Type B pancreatic cell (in vitro differentiated cells): ENCODE measurements at places on chromosomes 6 and 20. TPM values are rescaled to one million over a fixed set of nuclear protein-coding genes. Genes with fewer than 3 reads are reported as not detected.

GRCh38 chr20:39651645-39652325 lies 689.6 kb downstream of the DHX35 start:
- no peak for DNase-seq
- peaks cover 22% of the 10 kb centered on the region for H3K27me3 ChIP-seq
- H3K27ac ChIP-seq, result no peak overlapping the region
- no peak overlapping the region for H3K4me3 ChIP-seq
- peaks cover 12% of the 10 kb centered on the region for H3K4me1 ChIP-seq

- no peaks in the 10 kb centered on the region for H3K36me3 ChIP-seq
- H3K27me3 ChIP-seq, result peaks cover 8% of the 10 kb centered on the region
- no peak for DNase-seq
- H3K27ac ChIP-seq, result no peak overlapping the region
Measured at GRCh38 chr6:35501784-35502183, 4.9 kb upstream of the TEAD3 start.

GRCh38 chr6:124887872-124888580 lies 74.2 kb upstream of the RNF217 start:
- peaks cover 20% of the 10 kb centered on the region for H3K4me1 ChIP-seq
- no peaks in the 10 kb centered on the region for H3K27me3 ChIP-seq
- peak overlapping the region; percentile 64 for H3K27ac ChIP-seq
- peaks cover 4% of the 10 kb centered on the region for H3K36me3 ChIP-seq

DNA sequence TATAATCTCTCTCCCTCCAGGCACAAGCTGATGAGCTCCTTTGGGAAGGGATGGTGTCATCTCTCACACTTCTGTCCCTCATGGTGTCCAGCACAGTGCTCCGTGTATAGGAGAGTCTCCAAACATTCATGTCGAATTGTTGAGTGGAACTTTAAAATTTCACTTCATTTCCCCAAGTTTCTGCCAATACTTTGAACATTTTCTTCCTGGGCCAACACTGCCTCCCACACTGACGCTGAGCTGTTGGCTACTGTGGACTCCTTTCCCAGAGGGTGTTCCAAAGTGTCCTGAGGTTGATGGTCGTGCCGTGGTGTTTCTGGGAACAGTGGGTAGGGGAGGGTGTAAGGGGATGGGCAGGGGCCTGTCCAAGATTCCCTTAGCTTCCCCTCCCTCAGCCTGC lies 122.7 kb downstream of the TIAM2 start:
- no peak overlapping the region for H3K4me3 ChIP-seq
- no peak overlapping the region for H3K27ac ChIP-seq
- H3K36me3 ChIP-seq, result no peaks in the 10 kb centered on the region
- H3K27me3 ChIP-seq, result peaks cover 4% of the 10 kb centered on the region

GRCh38 chr20:50208085-50208491 lies 17.5 kb downstream of the CEBPB start:
- no peaks in the 10 kb centered on the region for H3K27me3 ChIP-seq
- H3K4me1 ChIP-seq, result peaks cover 5% of the 10 kb centered on the region
- peaks cover 4% of the 10 kb centered on the region for H3K36me3 ChIP-seq

DNA sequence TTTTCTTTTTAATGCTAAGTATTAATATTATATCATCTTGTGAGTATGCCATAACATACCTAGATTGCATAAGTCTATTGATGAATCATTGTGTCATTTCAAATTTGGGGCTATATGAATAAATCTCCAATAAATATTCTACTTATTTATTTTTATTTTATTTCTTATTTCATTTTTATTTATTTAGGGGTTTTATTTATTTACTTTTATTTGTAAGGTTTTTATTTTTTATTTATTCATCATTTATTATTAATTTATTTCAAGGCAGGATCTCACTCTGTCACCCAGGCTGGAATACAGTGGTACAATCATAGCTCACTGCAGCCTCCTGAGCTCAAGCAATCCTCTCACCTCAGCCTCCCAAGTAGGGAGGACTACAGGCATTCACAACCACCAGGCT lies 36.3 kb downstream of the BMP5 start:
- no peak overlapping the region for H3K27ac ChIP-seq
- H3K27me3 ChIP-seq, result no peaks in the 10 kb centered on the region
- no peak overlapping the region for H3K4me3 ChIP-seq
- H3K36me3 ChIP-seq, result peaks cover 7% of the 10 kb centered on the region

DNA sequence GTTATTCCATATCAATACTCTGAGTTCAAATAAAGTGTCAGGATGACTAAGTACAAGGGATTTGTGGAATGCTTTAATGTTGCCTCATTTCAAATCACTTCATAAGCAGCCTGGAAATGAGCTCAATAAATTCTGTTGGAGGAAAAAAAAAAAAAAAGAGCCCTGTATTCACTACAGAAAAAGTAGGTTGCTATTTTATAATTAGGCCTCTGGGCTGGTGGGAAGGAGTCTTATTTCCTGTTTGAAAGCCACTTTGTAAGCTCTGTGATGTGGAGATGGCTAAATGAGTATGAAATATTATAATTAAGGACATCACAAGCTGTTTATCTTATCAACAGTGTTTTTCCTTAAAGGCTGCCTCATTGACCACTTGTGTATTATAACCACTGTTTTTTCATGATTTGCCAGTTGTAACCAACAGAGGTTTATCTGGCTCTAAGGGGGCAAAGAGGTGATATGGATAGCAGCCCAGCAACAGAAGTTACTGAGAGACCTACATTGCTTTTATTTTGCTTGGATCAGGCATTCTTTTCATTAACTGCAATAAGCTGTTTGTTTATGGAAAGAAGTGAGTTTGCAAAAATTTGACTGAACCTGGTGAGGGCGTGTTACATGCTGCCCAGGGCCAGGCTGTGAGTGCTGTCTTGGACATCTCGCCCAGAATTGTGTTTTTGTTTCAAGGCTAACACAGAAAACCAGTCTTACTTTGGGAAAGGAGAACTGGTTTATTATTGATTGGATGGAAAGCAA lies 563.3 kb upstream of the MAP3K7 start:
- peaks cover 34% of the 10 kb centered on the region for H3K4me1 ChIP-seq
- DNase-seq, result no peak
- H3K4me3 ChIP-seq, result peak overlapping the region; percentile 48
- H3K27me3 ChIP-seq, result no peaks in the 10 kb centered on the region
- H3K27ac ChIP-seq, result peak overlapping the region; percentile 32

DNA sequence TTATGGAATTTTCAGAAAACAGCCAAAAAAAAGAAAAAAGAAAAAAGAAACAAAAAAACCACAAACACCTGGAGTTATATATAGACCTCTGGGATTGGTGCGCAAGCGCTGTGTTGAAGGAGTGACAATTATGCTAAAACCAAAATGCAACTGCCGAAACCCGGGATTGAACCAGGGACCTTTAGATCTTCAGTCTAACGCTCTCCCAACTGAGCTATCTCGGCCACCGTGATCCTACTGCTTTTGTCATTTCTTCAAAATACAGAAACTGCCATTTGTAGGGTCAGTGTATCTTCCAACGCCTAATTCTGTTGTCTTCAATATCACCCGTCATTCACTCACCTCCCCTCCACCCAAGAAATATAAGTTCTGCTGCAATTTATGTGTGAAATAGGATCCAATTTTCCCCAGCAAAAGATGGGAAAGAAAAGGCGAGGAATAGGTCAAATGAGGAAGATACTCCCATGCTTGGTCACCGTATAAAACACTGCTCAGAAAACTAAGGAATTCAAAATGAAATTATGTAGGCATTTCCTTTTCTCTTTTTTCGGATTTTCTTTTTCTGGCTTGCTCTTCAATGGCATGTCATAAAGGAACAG lies 116.0 kb downstream of the TRIM27 start:
- peaks cover 89% of the 10 kb centered on the region for H3K27me3 ChIP-seq
- no peaks in the 10 kb centered on the region for H3K36me3 ChIP-seq
- no peak for DNase-seq
- H3K4me1 ChIP-seq, result peaks cover 9% of the 10 kb centered on the region

- H3K4me1 ChIP-seq, result no peaks in the 10 kb centered on the region
- H3K27me3 ChIP-seq, result no peaks in the 10 kb centered on the region
- H3K4me3 ChIP-seq, result no peak overlapping the region
- no peaks in the 10 kb centered on the region for H3K36me3 ChIP-seq
Measured at GRCh38 chr6:72132851-72133250, 246.5 kb downstream of the RIMS1 start.

DNA sequence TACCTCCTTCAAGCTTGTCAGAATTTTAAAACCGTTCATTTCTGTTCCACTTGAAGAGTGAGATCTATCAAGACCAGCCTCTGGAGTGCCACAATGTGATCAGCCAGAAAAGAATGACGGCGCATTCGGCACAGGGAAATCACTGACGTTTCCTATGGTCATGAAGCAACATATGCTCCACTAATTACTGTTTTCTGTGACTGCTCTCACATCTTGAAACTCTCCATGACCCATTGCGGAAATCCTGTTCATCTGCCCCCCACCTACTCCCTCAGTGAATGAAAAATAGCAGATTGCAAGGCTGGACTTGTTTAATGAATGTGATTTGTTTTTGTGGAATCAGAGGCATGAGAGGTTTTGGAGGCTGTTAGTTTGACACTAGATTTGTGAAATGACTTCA lies 53.2 kb downstream of the SAMD5 start:
- peak overlapping the region; percentile 4 for H3K27ac ChIP-seq
- no peak for DNase-seq
- H3K4me3 ChIP-seq, result no peak overlapping the region
- peaks cover 28% of the 10 kb centered on the region for H3K4me1 ChIP-seq
- H3K36me3 ChIP-seq, result no peaks in the 10 kb centered on the region

- H3K27me3 ChIP-seq, result peaks cover 7% of the 10 kb centered on the region
- H3K4me1 ChIP-seq, result peaks cover 9% of the 10 kb centered on the region
- H3K36me3 ChIP-seq, result no peaks in the 10 kb centered on the region
- no peak overlapping the region for H3K27ac ChIP-seq
- H3K4me3 ChIP-seq, result no peak overlapping the region
- no peak for DNase-seq
Measured at GRCh38 chr6:44022296-44022661, 105.0 kb downstream of the MRPL14 start.

GRCh38 chr6:11810039-11810541 lies 31.5 kb upstream of the ADTRP start:
- DNase-seq, result no peak
- no peak overlapping the region for H3K4me3 ChIP-seq
- no peaks in the 10 kb centered on the region for H3K36me3 ChIP-seq
- peaks cover 42% of the 10 kb centered on the region for H3K4me1 ChIP-seq

- H3K36me3 ChIP-seq, result no peaks in the 10 kb centered on the region
- DNase-seq, result no peak
- peak overlapping the region; percentile 34 for H3K27ac ChIP-seq
- H3K4me1 ChIP-seq, result peaks cover 18% of the 10 kb centered on the region
- no peak overlapping the region for H3K4me3 ChIP-seq
Measured at GRCh38 chr6:90406957-90407356, 110.3 kb upstream of the BACH2 start.

DNA sequence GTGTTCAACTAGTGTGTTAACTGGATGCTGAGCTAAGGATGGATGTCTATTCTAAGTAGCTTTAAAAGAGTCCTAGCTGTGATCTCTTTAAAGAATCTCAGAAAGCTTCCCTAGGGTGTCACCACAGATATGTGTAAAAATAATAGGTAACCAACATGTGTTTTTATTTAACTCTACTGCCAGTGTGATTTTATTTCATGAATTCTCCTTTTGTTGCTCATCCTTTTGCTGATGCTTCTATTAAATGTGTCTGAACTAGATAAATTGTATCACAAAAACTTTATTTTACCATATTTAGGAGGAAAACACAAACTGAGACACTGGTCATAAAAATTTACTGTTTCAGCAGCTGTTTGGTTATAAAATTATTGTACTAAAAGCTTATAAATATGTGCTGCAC lies 809.4 kb upstream of the CITED2 start:
- H3K27ac ChIP-seq, result no peak overlapping the region
- DNase-seq, result no peak
- no peak overlapping the region for H3K4me3 ChIP-seq
- peaks cover 5% of the 10 kb centered on the region for H3K4me1 ChIP-seq

- H3K4me3 ChIP-seq, result no peak overlapping the region
- H3K27ac ChIP-seq, result no peak overlapping the region
- peaks cover 4% of the 10 kb centered on the region for H3K4me1 ChIP-seq
- no peaks in the 10 kb centered on the region for H3K36me3 ChIP-seq
Measured at GRCh38 chr6:97524811-97525210, 241.8 kb upstream of the MMS22L start.

DNA sequence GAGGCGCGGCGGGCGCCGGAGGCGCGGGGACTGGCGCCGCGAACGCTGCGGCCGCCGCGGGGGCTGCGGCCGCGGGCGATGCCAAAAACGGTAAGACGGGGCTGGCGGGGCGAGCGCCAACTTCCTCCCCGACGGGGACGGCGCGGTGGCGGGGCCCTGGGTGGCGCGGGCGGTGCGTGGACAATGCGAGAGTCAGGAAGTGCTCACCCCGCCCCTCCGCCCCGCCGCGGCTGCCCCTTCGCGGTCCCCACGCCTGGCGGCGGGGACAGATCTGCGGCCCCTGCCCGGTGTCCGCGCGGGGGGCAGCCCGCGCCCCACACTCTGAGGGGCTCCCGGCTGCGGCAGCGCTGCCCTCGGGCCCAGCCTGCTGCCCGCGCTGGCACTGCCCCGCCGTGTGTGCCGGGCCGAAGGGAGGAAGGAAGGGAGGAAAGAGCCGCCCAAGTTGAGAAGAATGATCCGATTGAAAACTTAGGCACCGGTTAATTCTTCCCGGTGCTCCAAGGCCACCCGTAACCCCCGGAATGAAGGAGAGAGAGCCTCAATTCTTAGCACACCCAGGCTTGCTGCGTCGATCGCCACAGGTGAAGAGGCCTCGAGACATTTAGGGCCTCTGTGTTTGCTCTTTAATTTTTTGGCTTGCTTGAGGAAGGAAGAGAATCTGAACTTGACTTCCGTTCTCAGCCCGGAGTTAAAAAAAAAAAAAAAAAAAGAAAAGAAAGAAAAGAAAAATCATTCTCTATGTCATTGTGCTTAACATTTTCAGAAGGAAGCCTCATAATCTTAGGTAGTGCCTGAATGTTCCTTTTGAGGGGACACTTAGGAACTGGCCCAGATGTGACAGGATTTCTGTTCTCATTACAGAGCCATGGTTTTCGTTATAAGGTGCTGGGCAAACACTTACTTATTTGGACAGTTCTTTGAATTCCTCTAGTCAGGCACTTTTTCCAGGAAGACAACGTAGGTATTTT lies 982 bp downstream of the HECA start:
- H3K27ac ChIP-seq, result peak overlapping the region; percentile 93
- DNase-seq, result peak; percentile 69
- H3K27me3 ChIP-seq, result peaks cover 3% of the 10 kb centered on the region
- H3K4me1 ChIP-seq, result peaks cover 32% of the 10 kb centered on the region

GRCh38 chr6:33724102-33725023 lies 12.9 kb upstream of the UQCC2 start:
- H3K36me3 ChIP-seq, result no peaks in the 10 kb centered on the region
- H3K4me3 ChIP-seq, result no peak overlapping the region
- DNase-seq, result no peak
- H3K4me1 ChIP-seq, result peaks cover 17% of the 10 kb centered on the region
- no peak overlapping the region for H3K27ac ChIP-seq

- no peak overlapping the region for H3K4me3 ChIP-seq
- DNase-seq, result no peak
- no peak overlapping the region for H3K27ac ChIP-seq
- no peaks in the 10 kb centered on the region for H3K36me3 ChIP-seq
- H3K27me3 ChIP-seq, result peaks cover 4% of the 10 kb centered on the region
Measured at GRCh38 chr6:6362056-6362840, 41.8 kb upstream of the F13A1 start.

- peak overlapping the region; percentile 92 for H3K27ac ChIP-seq
- peaks cover 17% of the 10 kb centered on the region for H3K4me1 ChIP-seq
- peaks cover 3% of the 10 kb centered on the region for H3K27me3 ChIP-seq
- H3K4me3 ChIP-seq, result peak overlapping the region; percentile 97
- peaks cover 5% of the 10 kb centered on the region for H3K36me3 ChIP-seq
- DNase-seq, result no peak
Measured at GRCh38 chr6:27866357-27867050, 45.7 kb downstream of the OR2B2 start.

The C20orf173 gene
- not detected in 2 replicates for total RNA-seq

The FNDC11 gene
- 0.52 and 1.4 TPM in 2 replicates for total RNA-seq

The C20orf204 gene
- 3.0 and 7.4 TPM in 2 replicates for total RNA-seq

The WFDC10B gene
- total RNA-seq, result not detected in 2 replicates

The TMEM63B gene
- total RNA-seq, result 45.5 and 57.5 TPM in 2 replicates

The FRMD1 gene
- 0.17 and 0.33 TPM in 2 replicates for total RNA-seq

The ADAT2 gene
- 5.2 and 10.3 TPM in 2 replicates for total RNA-seq

The SLC26A8 gene
- 0.19 TPM in 1 of 2 replicates, not detected in the other for total RNA-seq

The LY6G5C gene
- 2.0 and 2.3 TPM in 2 replicates for total RNA-seq

The PKHD1 gene
- total RNA-seq, result 0.52 and 0.75 TPM in 2 replicates

The SLC13A3 gene
- 3.2 and 7.9 TPM in 2 replicates for total RNA-seq
